ENCODE measurements at places on chromosomes 1 and 21.

DNA sequence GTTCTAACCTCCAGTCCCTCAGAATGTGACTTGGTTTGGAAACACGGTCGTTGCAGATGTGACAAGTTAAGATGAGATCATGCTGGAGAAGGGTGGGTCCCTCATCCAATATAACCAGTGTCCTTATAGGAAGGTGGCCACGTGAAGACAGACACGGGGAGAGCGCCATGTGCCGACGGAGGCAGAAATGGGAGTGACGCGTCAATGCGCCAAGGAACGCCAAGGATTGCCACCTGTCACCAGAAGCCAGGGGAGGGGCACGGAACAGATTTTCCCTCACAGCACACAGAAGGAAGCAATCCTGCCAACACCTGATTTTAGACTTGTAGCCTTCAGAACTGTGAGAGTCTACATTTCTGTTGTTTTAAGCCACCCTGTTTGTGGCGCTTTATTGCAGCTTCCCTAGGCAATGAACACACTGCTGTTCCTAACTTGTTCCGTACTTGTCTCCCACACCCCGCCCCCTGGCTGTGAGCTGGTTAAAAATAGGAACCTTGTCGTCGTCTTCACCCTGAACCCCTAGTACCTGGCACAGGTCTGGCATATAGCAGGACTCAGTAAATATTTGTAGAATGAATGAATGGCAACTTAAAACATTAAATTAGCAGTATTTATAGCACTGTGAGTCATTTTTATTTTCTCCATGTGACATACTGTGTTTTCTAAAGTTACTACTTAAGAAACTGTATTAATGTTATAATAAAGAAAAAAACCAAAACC, 14.2 kb downstream of the RIMS3 start:
- no peak for DNase-seq

- no peak for DNase-seq
These were observed 35.7 kb downstream of the MORN1 start for GRCh38 chr1:2355373-2356261.

DNA sequence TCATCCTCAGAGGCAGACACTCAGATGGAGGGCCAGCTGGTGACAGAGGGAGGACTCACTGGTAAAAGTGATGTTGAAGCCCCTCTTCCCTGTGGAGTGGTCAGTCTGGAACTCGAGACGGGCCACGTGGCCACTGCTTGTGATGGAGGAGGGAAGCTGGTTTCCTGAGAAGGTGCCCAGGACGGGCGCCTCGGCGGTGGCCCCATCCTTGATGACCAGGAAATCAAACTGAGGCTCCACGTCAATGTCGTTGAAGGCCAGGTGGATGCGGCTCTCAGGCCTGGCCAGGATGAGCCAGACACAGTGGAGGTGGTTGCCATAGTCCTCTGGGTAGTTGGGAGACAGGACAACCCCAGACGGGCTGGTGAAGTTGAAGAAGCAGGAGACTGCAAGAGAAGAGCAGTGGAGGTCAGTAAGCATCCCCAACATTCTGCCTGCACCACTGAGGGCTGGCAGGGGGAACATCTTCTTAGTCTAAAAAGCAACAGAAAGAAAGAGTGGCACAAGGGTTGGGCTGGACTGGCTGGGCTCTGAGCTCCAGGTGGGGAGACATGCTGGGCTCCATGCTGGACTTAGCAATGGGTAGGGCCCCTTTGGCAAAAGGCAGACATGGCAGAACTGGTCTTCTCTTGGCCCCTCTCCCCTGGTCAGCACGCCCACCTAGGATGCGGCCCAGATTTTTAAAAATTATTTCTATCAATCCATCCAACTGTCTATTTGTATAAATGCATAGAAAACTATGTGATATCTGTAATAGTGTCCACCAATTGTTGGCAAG, 120.5 kb upstream of the HMGB4 start:
- no peak for DNase-seq

DNA sequence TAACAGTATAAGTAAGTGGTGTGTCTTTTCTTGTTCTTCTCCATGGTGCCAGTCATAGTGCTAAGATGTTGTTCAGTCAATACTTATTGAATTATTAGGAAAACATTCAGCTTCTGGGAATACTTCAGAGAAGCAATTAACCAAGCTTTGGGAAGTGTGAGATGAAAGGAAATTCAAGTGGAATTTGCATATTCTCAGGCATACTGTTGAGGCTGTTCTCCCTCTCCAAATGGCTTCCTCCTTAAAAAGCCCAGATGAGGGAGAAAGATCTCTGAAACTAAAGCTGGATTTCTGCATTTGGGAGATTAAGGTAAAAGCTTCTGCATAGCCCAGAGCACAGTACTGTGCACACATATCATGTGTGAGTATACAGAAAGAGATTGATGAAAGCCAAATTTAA, 73.4 kb downstream of the MACF1 start:
- DNase-seq, result no peak

GRCh38 chr1:60874718-60875117, 207.6 kb upstream of the NFIA start:
- peak; percentile 25 for DNase-seq

DNA sequence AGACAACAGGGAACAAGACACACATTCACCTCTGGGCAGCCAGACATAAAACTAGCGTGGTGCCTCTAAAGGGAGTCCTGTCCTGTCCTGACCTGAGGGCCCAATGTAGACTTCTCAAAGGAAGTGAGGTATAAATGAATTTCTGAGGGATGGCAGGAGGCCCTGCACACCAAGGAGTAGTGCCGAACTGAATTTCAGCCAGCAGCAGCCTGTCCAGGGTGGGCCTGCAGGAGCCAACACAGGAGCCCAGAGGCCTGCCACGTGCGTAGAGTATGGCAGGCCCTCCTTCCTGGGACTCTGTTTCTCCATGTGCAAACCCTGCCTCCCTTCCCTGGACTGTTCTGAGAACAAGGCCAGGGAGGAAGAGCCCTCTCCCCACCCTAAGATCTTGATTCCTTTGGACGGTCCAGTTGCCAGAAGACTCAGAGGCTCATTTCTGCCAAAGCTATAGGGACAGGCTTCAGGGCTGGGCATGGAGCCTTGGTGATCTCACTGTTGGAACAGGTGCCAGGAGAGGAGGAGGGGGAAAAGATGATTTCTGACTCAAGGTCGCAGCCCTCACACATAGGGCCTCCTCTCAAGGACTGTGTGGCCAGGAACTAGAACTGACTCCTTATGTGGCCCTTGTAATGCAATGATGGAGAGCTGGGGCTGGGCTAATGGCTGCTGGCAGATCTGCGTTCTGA, 1.8 kb upstream of the FABP3 start:
- DNase-seq, result peak; percentile 95
